ENCODE measurements at places on chromosomes 4 and X. TPM values are rescaled to one million over a fixed set of nuclear protein-coding genes. Genes with fewer than 3 reads are reported as not detected.

DNA sequence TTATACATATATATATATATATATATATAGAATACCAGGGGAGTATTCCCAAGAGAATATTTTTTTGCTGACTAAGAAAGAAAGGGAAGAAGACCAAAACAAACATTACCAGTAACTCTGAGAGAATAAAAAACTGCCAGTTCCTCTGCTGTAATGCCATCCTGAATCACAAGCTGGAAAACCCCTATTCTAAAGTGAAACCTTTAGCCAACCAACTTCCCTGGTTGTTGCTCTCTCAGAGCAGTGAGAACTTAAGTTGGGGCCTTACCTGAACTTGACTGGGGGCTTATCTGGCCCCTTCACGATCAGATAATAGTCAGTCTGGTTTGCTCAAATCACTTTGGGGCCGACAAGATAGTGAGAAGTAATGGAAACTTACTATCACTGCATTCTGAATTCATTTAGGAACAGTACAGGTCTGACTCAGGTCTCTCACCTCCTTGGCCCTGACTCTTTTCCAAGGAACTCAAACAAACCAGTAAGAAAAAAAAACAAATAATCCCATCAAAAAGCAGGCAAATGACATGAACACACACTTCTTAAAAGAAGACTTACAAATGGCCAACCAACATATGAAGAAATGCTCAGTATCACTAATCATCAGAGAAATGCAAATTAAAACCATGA lies 62.5 kb downstream of the CD40LG start:
- no peak for ATAC-seq

- no peak for ATAC-seq
Observed at GRCh38 chrX:151609222-151609621, 45.7 kb downstream of the PASD1 start.

Gene SLC6A14
- 10.7 TPM for total RNA-seq

GRCh38 chrX:121052122-121052521 lies 4.7 kb downstream of the GLUD2 start:
- no peak for ATAC-seq

- ATAC-seq = peak; percentile 32
Observed at GRCh38 chr4:42396752-42397634, at the start of gene SHISA3. Gene SHISA3, plus strand, starts transcription at chr4:42397488. Its CDS starts 569 bp downstream, at chr4:42398057.

- no peak for ATAC-seq
Observed at GRCh38 chr4:107669068-107669467, 51.0 kb downstream of the PAPSS1 start.

Gene RS1
- not detected for total RNA-seq

DNA sequence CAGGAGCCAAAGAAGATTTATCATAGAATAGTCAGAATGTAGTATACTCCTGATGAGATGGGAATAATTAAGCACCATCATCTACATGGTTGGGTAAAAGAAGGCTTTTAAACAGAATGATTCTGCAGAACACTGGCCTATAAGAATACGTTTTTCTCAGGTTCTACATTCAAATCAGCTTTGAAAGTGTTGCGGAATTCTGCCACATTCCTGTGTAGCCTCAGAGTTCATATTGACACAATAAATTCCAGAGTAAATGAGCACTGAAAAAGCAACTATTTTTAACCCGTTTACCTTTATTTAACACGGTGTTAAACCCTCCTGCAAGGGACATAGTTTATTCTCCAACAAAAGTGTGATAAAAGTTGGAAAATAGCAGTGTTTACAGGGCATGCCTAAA lies 950.2 kb upstream of the SLIT2 start:
- ATAC-seq = no peak

Gene IL1RAPL2
- not detected for total RNA-seq

DNA sequence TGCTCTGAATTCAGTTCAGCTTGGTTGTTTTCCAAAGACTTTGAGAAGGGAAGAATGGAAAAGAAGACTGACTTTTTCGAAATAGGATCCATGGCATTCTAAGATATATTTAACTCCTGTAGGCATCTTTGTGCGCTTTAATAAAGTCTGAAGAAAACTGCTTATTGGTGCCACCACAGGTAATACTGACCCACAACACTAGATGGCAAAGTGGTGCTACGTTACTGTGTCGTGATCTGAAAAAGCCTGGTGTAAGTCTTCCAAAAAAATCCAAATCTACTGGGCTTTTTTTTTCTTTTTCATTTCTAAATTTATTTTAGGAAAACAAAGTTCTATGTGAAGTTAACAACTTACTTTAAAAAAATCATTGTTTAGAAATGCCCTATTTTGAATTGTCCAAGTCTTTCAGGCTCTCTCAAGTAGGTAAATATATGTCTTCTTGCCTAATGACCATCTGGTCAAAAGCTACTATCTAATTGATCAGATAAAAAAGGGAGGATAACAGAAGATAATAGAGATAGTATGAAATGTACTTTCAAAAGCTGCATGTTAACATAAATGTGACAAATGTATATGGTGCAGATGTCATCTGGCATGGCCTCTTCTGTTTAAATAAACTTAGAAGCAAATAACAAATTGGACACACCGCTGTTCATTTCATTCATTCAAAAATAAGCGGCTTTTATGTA lies 47.0 kb upstream of the MID1IP1 start:
- peak; percentile 57 for ATAC-seq

Gene CXCL5
- total RNA-seq = 0.12 TPM

GRCh38 chr4:7904952-7905915 lies 34.4 kb downstream of the AFAP1 start:
- ATAC-seq = peak; percentile 52

Gene VSIG4
- 2.9 TPM for total RNA-seq

GRCh38 chrX:108435261-108435660 lies 3.0 kb downstream of the COL4A6 start:
- no peak for ATAC-seq

GRCh38 chr4:176123710-176124407 lies 58.2 kb downstream of the WDR17 start:
- no peak for ATAC-seq

DNA sequence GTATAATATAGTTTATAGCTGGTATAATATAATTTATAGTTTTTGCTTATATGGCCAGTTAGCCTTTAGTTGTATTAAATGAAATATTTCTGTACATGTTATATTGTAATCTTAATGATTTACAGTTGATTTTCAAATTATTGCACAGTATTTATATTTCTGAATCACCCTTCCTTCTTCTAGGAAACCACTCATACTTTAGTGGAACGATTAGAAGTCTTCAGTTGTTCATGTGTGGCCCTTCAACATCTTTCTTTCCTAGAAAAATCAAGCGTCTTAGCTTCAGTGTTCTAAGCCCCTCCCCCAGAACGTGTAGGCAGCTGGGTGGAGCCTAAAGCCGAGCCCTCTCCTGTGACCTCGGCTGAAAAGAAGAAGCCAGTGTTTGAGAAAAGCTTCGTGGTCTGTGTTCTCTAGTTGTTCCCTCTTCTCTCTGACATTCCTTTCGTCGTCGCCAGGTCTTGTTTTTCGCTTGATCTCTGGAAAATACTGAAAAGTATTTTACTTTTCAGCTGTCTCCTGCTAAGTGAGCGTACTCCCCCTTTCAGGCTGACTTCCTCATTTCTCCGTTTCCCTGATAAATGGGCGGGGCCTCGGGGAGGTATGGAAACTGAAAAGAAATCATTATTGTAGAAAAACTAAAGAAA lies at the start of gene C4orf33:
C4orf33 (plus strand) TSS at position 342 of the 644 bp plus-strand sequence. CDS start 6,459 bp downstream, outside the sequence.
- peak; percentile 47 for ATAC-seq

- peak; percentile 49 for ATAC-seq
Observed at GRCh38 chrX:152897222-152898131, at the start of gene ZNF185. Gene ZNF185, plus strand, starts transcription at chrX:152898067. Its CDS starts 16,423 bp downstream, at chrX:152914490.

DNA sequence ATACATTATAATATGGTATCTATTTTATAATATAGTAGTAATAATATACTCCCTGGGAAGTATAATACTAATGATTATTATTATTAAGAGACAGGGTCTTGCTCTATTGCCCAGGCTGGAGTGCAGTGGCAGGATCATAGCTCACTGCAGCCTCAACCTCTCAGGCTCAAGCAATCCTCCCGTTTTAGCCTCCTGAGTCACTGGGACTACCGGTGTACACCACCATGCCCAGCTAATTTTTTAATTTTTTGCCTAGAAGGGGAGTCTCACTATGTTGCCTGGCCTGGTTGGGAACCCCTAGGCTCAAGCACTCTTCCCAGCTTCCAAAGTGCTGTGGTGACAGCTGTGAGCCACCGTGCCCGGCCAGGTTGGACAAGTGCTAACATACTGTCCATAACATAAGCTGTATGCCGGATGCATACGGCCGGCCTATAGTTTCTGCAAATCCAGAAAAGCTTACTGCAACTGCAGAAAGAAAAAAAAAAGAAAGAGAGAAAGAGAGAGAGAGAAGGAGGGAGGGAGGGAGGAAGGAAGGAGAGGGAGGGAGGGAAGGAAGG lies 94.2 kb upstream of the PPP2R3B start:
- ATAC-seq = no peak

Gene CT45A1
- not detected for total RNA-seq

Gene MAPK10
- total RNA-seq = 4.3 TPM
